Bone marrow (tissue), 2 donors: ENCODE measurements at places on chromosomes 12 and 14.

DNA sequence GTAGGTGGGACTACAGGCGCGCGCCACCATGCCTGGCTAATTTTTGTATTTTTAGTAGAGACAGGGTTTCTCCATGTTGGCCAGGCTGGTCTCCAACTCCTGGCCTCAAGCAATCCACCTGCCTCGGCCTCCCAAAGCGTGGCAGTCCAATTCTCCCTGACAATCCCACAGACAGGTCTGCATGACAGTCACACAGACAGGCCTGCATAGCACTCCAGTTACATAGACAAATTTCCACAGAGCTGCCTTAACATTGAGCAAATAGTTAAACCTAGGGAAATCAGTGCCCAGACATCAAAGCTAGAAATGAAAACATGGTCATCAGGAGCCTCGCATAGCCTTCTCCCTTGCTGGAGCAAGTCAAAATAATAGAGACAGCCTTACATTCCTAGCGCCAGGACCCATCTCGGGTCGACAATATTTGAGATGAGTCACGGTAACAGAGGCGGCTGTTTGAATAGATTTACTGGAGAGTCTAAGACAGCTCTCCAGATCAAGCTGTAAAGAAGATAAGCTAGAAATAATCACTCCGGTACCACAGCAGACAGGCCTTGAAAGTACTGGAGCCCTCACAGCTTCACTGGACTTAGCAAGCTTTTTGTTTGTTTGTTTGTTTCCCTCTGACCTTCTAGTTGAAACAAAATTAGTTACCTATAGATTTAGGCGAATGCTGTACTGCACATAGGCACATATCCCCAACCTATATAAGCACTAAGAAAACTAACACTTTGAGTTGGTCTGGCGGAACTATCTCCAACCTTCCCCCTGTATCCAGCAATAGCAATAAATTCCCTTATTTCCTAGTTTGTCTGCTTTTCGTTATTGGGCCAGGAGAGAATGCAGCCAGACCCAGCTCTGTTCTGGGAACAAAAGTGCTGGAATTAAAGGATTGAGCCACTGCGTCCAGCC, 23.8 kb upstream of the PYROXD1 start:
- no peak for DNase-seq

DNA sequence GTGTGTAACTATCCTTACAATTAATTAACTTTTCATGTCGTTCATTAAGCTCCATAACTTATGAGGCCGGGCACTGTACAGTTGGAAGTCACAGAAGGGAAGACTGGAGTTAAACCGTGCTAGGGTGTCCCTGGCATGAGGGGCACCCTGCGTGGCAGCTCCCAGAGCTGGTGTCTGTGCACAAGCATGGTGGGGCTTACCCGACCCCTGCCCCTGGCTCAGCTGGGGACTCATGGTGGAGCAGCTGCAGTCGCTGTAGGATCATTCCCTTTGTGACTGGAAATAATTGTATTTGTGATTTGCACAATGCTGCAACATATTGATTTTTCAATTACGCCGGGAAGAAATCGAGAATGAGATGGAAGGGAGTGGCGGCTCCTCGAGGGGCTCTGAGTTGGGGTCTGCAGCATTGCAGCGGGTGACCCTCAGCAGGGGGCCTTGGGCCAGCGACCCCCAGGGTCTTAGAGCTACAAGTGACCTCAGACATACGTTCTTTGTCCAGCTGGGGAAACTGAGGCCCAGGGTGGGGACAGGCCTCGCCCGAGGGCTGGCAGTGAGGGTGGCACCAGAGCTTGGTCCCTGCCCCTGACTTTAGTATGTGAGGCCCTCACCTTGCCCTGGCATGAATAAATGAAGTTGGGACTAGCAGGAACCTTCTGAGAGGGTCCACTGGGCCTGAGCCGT, 125.4 kb downstream of the KIF26A start:
- DNase-seq, result no peak

DNA sequence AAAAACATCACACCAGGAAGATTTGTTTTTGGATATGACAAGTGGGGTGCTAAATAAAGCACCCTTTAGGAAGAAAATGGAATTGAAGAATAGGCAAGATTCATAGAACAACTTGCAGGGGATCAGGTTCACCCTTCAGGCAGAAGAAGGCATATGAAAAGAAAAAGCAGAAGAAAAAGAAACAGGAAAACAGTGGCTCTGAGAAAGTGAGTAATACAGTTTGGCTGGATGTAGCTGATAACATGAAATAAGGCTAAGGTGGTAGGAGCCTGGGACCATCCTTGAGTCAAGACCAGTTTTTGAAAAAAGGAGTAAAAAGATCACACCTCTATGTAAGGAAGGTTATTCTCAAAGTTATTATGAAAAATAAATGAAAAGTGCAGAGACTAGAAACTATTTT, 42.4 kb downstream of the TRIP11 start:
- DNase-seq, result peak; percentile 69

DNA sequence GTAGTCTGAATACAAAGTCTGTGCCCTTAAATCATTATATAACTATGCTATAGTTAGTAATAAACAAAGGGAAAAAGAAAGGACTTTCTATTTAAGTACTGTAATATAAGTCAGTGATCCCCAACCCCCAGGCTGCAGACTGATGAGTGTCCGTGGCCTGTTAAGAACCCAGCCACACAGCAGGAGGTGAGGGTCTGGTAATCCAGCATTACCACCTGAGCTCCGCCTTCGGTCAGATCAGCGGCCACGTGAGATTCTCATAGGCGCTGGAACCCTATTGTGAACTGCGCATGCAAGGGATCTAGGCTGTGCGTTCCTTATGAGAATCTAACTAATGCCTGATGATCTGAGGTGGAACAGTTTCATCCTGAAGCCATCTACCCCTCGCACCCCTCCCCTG, 15.7 kb downstream of the NFYB start:
- no peak for DNase-seq

- DNase-seq, result no peak
Measured at GRCh38 chr14:47442211-47442610, 233.2 kb downstream of the MDGA2 start.

- no peak for DNase-seq
Measured at GRCh38 chr14:24700511-24700910, 66.5 kb upstream of the GZMB start.

DNA sequence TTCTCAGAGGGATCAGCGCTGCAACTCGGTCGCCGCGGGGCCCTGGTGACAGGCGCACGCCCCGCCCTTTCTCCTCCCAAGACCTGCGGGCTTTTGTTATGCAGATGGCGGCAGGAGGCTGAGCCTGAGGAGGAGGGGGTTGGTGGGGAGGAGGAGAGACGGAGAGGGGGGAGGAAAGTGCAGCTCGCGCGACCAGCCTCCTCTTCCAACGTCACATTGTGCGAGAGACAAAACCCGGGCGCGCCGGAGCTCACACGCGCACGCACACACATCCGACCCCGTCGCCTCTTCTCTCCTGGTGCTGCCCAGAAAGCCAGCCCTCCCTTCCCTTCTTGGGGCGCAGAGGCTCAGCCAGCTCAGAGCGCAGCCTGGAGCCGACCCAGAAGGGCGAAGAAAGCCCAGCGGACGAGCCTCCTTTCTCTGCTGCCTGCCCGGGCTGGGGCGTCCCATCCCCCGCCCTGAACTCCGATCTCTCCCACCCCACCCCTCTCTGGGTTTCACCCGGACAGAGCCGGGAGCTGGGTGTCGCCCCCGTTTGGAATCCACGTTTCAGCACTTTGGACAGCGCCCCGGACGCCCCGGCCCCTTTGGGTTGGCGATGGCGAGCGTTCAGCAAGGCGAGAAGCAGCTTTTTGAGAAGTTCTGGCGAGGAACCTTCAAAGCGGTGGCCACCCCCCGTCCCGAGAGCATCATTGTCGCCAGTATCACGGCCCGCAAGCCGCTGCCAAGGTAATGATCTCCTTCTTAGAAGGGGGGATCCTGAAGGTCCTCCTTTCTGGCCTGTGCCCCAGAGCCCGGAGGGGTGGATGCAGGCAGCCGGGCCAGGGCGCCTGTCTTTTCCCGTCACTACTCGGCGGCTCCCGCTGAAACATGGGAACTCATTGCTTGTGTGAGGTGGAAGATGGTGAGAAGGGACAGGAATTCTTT, at the start of gene SRRM4:
SRRM4 (plus strand) TSS at position 257 of the 927 bp plus-strand sequence; CDS start at position 599, 342 bp downstream.
- DNase-seq, result no peak

DNA sequence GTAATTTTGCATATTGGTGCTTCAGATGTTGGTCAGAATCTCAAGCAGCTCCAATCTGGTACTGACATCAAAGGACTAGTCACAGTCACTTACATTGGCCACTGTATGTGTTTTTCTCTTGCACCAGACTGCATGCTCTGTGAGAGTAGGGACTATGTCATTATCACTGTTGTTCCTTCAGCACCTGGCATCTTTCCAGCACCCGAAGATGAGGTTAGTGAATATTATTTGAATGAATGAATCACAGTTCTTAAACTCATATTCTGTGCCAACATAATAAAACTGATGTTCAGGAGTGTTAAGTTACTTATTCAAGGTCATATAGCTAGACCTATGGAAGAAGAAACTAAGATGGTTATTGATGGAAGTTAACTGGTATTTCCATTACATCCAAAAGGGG, 204.5 kb upstream of the TBX3 start:
- no peak for DNase-seq

GRCh38 chr12:124927201-124928094, 13.0 kb upstream of the UBC start:
- DNase-seq, result no peak

- no peak for DNase-seq
Measured at GRCh38 chr12:49537752-49538509, 899 bp upstream of the KCNH3 start.

DNA sequence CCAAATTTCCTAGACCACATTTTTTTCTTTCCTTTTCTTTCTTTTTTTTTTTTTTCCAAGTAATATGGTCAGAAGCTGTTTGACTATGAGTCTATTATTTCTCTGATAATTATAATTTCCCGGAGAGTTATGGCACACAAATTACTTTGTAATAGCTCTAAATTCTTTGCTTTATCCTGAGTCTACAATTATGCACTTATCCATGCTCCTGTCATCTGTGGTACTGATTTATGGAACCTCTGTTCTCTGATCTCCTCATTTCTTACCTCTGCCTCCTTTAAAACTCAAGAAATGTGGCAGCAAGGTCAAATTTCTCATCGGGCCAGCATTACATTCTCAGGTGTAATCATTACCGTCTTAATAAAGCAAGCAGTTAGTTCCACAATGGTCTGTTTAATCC, 282.1 kb downstream of the PAWR start:
- DNase-seq, result no peak

DNA sequence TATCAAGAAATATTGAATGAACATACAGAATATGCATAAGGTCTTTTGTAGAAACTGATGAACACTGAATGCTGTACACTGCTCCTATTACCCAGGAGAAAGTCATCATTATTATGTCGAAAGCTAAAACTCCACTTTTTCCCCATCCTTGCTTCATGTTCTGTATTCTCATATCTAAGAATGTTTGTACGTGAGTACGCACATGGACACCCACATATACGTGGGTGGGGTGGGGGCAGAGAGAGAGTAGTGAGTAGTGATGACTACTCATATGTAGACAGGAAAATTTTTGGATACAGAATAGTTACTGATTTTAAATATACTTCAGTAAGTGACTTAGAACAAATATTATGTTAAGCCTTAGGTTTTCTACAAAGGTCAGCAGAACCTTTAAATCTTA, 75.1 kb downstream of the FERMT2 start:
- DNase-seq, result no peak

- no peak for DNase-seq
Measured at GRCh38 chr14:96783915-96784224, 13.3 kb upstream of the VRK1 start.

DNA sequence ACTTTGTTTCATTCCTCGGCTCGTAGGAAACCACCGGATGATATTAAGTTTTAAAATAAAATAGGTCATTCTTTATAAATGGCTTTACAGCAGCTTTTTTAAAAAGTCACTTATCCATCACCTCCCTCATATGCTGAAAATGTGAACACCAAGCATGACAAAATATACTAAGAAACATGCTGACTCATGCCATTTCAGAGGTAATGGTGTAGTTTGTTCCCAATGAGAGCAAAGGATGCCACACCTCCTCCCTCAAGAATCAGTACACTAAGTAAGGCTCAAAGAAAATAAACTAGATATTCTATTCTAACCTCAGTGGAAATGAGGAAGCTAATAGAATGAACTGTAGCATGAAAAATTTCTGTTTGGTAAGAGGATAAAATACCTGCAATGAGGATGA, 5.5 kb upstream of the DIO2 start:
- no peak for DNase-seq
